Stimulated activated CD4-positive, alpha-beta T cell treated with anti-CD3 and anti-CD28 coated beads, TNF-alpha, amount 100 ng/mL, for 4 hours (primary cell): ENCODE measurements at places on chromosomes 7 and 10.

GRCh38 chr10:129945941-129946760, 17.9 kb downstream of the EBF3 start:
- no peak for DNase-seq

DNA sequence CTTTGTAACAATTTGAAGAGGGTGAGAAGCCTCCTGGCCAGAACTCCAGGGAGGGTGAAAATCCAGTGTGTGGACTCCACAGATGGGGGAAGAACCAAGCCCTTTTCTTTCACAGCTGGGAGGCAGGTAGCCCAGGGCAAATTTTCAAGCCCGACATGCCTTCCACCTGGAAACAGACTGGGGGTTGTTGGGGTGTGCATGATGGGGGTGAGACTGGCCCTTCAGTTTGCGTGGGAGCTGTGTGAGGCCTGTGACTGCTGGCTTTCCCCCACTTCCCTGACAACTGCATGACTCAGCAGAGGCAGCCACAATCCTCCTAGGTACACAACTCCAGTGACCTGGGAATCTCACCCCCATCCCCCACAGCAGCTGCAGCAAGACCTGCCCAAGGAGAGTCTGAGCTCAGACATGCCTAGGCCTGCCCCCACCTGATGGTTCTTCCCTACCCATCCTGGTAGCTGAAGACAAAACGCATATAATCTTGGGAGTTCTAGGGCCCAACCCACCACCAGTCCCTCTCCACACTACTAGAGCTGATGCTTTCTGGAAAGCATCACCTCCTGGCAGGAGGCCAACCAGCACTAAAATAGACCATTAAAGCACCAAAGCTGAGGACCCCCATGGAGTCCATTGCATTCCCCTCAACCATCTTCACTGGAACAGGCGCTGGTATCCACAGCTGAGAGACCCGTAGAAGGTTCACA, 445.4 kb downstream of the TFEC start:
- DNase-seq = no peak

DNA sequence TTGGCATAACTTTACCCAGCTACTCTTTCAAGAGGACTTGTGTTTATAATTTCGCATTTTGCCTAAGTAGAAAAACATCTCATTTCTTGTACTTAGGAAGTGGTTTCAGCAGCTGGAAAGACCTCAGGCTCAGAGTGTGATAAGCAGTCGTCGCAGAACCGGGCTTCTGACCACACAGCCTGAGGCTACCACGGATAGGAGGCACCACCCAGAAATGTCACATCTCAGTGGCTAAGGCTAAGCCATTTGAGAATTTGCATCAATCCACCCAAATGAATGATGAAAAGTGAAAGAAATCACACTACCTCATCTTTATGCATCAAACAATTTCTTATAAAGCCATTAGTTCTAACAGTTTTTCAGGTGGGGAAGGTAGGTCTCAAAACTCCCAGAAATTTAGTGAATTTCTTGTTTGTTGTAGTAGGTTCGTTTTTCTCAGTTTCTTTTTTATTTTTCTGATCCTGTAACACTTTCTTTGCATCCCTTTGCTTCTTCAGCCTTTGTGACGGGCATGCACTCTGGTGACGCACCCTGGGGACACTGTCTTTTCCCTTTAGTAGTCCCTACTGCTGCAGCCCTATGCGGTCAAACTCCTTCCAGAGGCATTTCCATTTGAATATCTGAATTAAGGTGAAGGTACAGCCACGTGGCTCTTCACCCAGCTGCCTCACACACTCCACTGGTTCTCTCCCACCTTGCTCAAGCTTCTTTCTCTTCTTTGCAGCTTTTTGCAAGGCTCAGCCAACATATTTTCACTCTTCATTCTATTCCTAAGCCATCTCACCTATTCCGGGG, 68.5 kb downstream of the MAP3K8 start:
- DNase-seq = no peak

GRCh38 chr10:89426230-89426868, 12.0 kb downstream of the IFIT5 start:
- no peak for DNase-seq

- DNase-seq = no peak
Measured at GRCh38 chr7:152521420-152522337, 85.9 kb upstream of the KMT2C start.

GRCh38 chr7:149565096-149565382, 67.4 kb upstream of the ZNF746 start:
- no peak for DNase-seq

- DNase-seq = no peak
Measured at GRCh38 chr7:66666313-66666952, 37.8 kb downstream of the KCTD7 start.

- DNase-seq = no peak
Measured at GRCh38 chr7:110001254-110001938, 1089.5 kb upstream of the LRRN3 start.
